SK-MEL-5 (cell line): ENCODE measurements at places on chromosomes 16 and 17.

DNA sequence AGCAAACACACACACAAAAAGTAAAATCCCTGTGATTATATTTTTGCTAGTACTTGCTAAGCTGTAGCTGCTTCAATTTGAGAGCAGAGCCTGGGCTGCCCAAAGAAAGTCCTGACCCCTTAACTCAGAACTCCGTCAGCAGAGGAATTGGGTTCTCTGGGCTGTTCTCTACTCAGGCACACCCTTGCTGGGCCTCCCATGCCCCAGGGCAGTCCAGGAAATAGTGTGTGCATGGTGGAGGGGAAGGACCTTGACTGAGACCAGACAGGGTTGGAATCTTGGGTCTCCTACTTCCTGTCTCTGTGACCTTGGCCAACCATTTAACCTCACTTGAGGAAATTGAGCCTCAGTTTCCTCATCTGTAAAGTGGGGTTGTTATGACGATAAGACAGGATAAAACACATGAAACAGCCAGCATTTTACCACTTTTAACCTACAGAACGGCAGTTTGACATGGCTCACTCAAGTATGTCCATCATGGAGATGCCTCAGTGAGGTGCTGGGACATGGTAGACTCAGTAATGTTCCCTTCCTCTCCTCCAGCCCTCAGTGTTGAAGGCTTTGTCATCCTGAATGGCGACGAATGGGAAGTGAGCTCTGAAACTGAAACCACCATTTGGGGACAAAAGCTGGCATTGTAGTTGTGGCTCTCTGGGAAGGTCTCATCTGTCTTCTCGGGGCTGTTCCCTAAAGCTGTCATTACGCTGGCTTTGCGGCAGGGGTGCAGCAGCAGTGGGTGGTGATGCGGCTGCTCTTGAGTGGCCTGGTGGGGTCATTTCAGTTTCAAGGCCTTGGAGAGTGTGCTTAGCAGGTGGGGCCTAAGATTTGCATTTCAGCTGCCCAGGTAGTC is 74.9 kb downstream of the CMIP start:
- DNase-seq, result peak; percentile 22

DNA sequence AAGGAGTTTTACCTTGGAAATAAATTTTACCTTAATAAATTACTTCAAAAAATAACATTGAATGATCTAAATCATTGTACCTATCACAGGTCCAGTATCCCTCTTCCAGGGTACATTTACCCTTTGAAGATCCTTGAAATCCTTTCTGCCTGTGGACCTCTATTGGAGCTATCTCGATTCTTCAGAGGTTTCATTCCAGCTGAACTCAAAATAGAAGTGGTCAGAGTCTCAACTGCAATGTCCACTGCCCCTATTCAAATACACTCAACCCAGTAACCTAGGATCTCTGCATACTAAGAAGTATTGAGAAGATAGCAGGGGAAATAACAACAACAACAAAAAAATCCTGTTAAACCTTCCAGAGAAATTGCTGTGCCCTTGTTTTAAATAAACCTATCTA is 9.3 kb downstream of the ABCA5 start:
- DNase-seq, result no peak

DNA sequence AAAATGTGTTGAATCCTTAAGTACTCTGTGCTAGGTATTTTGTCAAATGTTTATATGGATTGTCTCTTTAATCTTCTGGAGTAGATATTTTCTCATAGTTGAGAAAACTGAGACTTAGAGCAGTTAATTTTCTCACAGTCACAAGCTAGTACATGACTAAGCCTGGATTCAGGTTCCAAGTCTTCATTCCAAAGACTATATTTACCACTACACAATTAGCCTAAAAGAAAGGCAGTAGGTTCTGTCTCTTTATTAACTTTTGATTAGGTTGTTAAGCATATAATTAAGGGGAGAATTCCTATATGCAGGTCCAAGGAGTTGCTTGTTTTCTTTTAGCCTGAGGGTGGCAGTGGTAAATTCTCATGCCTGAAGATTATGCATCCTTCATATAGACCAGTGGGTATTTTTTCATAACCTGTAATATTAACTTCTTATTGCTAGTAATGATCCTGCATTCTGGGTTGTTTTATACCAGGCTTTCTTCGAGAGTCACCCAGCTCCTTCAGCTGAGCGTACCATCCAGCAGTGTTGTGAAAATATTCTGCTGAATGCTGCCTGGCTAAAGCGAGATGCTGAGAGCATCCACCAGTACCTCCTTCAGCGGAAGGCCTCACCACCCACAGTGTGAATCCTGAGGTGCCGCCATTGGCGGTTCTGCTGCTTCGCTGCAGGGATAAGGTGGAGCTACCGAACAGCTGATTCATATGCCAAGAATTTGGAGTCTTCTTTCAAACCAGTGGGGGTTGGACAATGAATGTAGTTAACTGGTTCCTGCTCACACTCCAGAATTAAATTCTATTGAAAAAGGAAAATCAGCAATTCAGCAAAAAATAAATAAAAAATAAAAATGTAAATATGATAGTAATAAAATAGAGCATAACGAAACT is 28.2 kb upstream of the KPNB1 start:
- peak; percentile 48 for DNase-seq

- DNase-seq, result no peak
These were observed 182.6 kb downstream of the C16orf78 start for GRCh38 chr16:49556249-49556605.
